ENCODE measurements at places on chromosomes 5 and 9.
A peak's percentile ranks its signal among the peaks of the same experiment; 100 is the strongest.

GRCh38 chr5:117065161-117065560 is 490.5 kb upstream of the SEMA6A start:
- DNase-seq: no peak

- DNase-seq: no peak
These were observed 38.8 kb downstream of the INSYN2B start for GRCh38 chr5:169941542-169941941.

GRCh38 chr9:94153905-94154304 is 69.6 kb downstream of the PTPDC1 start:
- DNase-seq: no peak

DNA sequence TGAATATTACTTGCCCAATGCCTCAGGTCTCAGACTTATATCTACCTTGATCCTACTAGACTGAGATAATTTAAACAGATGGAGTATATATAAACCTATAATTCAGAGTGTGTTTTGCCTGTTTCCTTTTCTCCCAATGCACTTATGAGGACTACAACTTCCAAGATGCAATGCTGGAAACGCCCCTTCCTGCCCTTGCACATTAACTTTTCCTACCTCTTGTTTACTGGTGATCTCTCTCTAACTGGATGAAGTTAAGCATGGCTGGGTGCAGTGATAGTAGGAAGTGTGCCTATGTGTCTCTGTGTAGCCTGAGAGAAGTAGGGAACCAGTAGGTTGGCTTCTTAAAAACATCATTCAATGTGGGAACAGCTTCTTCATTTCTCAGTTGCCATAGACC is 115.2 kb downstream of the SVEP1 start:
- no peak for DNase-seq

- no peak for DNase-seq
These were observed 146.5 kb upstream of the ABCA1 start for GRCh38 chr9:105074491-105074890.

- no peak for DNase-seq
These were observed 193.8 kb upstream of the ACTBL2 start for GRCh38 chr5:57676222-57677098.

GRCh38 chr5:157269165-157269671 is 3.3 kb downstream of the CYFIP2 start:
- no peak for DNase-seq

DNA sequence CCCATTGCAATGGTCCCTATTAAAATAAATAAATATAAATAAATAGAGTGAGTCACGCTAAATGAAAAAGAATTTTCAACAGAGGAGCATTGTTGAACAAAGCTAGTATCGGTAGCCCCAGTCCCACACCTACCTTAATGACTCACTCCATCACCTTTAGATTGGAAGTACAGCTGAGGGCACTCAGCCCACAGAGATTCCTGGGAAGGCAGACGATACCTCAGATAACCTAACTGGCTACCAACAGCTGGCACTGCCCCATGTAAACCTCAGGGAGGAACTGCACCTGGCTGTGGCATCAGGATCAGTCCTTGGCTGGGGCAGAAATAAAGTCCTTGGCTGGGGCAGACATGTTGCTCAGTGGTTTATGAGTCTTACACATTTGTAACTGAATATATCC is 49.3 kb downstream of the SPRY4 start:
- no peak for DNase-seq

- DNase-seq: no peak
These were observed 457.0 kb downstream of the SPATA31D1 start for GRCh38 chr9:82445556-82445955.

- no peak for DNase-seq
These were observed 133.4 kb upstream of the OSMR start for GRCh38 chr5:38712391-38712790.

- no peak for DNase-seq
These were observed 1.7 kb upstream of the RABL6 start for GRCh38 chr9:136806067-136806466.

DNA sequence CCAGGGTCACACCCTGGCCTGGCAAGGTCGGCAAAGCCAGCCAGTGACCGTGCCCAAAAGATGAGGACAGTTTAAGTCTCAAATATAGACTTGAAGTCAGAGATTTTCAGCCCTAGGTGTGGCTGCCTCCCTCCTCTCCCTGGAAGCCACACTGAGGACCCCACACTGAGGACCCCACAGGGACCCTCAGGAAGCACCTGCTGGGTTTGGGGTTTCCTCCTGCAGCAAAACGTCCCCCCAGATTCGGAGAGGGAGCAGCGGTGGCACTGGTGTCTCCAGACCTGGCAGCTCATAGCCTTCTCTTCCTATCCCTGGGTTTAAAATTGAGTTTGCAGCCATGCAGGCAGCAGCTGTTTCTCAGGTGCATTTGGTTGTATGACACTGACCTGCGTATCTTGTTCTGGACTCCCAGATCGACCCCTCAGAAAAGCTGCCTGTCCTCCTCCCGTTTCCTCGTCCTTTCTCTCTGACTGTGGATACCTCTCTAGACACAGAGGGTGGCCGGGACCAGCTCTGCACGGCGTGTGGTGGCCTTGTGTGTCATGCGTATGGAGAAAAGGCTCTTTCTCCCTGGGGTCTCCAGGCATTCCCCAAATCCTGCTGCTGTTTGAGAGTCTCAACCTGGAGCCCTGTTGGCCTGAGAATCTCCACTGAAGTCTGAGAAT is 36.6 kb downstream of the MRPL36 start:
- no peak for DNase-seq

GRCh38 chr9:78612091-78612490 is 315.2 kb downstream of the PSAT1 start:
- DNase-seq: no peak

DNA sequence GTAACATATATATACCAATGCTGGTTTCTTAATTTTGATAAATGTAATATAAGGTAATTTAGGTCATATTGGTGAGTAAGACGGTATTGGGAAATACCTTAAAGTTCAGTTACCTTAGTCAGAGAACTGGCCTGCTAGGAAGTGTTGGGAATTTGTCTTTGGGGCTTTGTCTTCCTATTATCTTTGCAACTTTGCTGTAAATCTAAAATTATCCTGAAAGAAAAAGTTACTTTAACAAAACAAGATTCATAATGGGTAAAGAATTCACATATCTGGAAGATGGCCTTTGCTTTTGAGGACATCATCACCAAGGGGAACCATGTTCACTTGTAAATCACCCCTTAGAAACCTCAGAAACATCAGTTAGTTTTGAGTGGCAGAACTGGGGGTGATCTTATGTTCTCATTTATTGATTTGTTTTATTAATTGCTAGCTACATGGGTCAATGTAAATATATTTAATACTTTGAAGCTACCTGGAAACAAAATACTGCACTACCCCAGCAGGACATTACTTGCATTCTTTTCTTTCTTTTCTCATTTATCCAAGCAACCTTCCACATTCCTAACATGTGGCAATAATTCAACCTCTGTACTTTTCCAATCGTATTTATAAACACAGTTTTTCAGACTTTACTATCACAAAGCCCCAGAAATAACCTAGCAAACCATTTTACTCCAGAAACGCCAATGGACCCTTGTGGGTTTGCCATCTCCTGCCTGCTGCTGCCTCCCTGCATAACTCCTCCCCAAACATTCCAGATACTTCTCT is 41.4 kb downstream of the GLIS3 start:
- no peak for DNase-seq

DNA sequence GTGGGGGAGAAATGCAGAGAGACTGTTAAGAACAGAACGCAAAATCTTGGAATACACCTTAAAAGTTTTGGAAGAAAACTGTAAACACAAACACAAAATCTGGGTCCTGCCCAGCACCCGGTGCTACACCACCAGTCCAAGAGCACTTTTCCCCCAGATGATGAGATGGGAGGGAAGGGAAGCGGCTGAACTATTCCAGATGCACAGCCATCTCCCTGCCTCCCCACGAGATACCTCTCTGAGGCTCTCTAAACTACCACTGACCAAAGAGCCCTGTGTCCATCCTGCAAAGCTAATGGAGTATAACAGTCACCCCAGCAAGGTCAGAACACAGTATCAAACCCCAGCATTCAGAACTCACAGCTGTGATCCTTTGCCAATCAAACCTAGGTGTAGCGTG is 8.0 kb downstream of the SPARC start:
- DNase-seq: no peak

DNA sequence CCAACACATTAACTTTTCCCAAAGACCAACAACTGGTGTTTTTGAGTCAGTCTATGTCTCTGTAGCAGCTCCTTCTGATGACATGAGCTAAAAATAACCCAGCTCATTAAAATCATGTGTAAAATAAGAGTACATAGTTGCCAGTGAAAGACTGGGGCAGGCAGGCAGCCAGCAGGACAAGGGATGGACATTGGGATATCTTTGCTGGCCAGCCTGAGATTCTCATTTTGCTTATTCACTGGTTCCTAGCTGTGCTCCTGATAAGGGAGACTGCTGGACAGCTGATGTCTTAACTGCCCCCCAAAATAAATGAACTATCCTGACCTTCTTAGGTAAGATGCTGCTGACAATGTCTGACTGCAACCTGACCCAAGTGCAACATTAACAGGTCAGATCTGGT is 33.9 kb downstream of the EPB41L4B start:
- no peak for DNase-seq

GRCh38 chr5:124713595-124713994 is 32.8 kb downstream of the ZNF608 start:
- no peak for DNase-seq

- DNase-seq: no peak
These were observed 1518.7 kb upstream of the WWC1 start for GRCh38 chr5:166772770-166773169.

DNA sequence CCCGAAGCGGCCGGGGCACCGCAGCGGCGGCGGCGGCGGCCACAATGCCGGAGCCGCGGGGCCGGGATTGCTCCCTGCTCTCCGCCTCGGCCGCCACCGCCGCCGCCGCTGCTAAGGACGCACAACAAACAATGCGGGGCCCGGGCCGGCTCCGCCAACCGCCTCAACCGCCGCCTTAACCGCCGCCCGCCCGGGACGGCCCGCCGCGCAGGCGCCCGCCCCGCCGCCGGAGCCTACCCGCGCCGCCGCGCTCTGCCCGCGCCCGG is 254 bp downstream of the STRBP start:
- DNase-seq: peak; percentile 77

GRCh38 chr9:93533863-93534262 is 42.5 kb upstream of the PHF2 start:
- no peak for DNase-seq

- DNase-seq: no peak
These were observed 185.9 kb downstream of the GRIA1 start for GRCh38 chr5:153676406-153676805.
